ENCODE measurements at places on chromosomes 5 and 9.

DNA sequence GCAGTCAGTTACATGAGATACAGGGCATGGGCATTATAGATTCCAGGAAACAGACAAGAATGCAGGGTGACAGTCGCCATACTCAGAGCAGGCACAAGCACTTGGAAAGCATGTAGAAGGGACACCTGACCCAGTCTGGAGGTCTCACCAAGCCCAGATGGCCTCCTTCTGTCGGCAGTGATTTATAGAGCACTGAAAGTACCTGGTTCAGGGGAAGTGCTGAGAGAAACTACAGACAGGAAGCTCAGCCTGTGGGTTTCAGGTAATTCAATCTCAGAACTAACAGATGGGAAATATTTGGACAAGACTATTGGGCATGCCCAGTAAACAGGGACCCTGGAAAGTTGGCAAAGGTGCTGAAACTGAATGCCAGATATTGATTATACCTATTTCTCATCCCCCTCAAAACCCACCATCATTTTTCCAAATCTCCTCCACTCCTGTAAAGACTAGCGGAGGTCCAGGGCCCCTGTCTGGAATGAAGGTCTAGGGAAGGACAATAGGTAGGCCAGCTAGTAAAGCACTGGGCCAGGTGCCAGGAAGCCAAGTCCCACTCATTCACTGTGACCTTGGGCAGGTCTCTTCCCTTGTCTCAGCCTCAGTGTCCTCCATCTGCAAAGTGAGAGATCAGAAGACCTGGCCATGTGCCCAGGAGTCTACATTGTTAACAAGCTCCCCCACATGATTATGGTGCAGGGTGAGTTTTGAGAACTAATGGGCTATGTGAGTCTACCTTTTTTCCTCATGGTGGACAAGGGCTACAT lies 26.9 kb downstream of the KLHL3 start:
- DNase-seq = no peak

GRCh38 chr5:76479973-76480667 lies 77.0 kb downstream of the IQGAP2 start:
- DNase-seq = no peak

DNA sequence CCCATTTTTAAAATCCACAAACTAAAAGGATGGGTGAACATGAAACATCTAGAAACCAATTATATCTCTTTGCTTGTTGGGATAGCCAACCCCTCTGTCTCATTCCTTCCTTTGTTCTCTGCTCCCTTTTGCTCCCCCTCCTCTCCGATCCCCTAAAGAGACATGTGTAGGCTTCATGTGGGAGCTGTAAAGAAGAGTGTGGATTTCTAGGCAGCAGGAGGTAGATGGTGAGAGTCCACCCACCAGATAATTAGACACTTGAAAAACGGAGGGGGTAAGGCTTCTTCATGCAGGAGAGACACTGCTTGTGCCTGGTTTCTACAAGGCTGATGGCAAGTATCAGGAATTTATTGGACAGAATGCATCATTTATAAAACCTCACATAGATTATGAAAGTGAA lies 27.3 kb upstream of the CFAP157 start:
- no peak for DNase-seq

- no peak for DNase-seq
These were observed 5.1 kb upstream of the GNPDA1 start for GRCh38 chr5:142017832-142018427.

- no peak for DNase-seq
These were observed 1.1 kb downstream of the SLIT3 start for GRCh38 chr5:169299663-169300467.

DNA sequence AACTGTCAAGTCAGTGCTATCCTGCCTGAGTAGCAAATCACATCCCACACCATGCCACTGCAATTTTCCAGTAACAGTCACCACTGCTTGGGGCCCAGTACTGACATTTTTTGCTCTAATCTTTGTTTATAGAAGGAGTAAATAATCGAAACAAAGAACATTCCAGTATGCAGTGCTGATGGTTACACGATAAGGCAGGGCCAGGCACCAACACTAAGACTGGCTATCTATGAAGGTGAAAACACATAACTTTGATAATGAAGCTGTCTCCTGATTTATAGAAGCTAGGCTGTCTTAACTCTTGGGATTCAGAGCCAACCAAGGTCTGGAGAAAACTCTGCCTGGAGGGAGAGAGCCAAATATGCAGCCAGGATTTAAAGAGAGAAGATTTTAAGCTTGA lies 365.3 kb downstream of the BNC2 start:
- no peak for DNase-seq

DNA sequence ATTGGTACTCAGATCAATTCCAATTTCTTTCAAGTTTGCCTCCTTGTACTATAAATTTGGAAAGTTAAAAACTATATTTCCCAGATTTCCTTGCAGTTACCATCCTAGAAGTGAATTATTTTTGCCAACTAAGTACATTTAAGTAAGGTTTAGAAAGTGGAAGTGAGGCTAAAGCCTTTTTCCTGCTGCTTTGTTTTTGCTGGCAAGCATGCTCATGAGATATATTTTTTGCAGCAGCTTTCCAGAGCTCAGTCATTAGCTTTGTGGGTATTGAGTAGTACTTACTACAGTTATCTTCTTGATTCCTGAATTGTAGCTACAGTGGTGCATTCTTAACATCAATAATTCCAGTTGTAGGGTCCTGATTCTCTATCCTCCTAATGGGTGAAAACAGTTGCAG lies 3.5 kb upstream of the BTF3 start:
- DNase-seq = no peak

DNA sequence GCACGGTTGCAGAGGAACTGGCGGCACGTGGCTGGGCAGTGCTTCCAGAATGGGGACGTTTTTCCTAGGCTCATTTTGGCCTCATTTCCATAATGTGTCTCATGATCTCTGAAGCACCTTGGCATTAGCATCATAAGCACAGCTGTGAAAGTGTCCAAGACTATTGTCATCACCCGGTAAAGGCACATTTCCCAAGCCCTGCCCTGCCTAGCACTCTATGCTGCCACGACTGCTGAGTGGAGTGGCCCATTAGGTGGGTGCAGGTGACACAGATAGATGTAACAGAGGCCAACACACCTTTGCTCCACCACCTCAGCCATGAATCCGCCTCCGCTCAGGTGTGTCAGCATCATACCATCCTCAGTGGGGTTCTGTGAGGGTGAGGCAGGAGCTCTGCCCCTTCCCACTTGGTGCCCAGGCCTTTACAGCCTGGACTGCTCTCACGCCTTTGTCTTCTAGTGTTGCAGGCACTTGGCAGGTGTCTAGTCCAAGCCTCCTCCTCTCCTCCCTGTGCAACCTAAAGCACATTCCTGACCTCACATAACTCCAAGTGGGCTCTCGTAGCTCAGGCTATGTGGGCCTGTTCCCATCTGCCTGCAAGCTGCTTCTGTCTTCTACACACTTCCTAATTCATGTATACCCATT lies 213.0 kb downstream of the FSTL4 start:
- no peak for DNase-seq

DNA sequence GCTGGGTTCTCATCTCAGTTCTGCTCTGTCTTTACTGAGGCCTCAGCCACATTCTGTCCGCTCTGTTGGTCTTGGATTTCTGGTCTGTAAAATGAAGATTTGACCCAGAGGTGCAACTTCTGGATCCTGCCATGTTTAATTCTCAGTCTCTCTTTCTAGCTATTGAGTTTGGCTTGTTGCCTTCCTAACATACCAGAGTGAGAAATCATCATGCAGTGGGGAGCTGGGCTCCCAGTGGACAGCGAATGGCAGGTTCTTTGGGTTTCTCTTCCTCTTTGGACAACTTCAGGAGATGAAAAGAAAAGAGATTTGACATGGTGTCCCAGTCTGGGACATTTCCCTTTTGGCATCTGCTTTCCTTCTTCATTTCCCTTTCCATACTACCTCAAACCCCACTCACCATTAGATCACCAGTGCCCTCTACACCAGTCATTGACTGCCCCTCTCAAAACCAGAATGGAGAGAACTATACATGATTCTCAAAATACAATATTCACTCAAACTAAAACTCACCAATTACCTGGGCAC lies 334.7 kb downstream of the ACTL7B start:
- no peak for DNase-seq

GRCh38 chr5:133847886-133848285 lies 120.5 kb downstream of the C5orf15 start:
- no peak for DNase-seq

DNA sequence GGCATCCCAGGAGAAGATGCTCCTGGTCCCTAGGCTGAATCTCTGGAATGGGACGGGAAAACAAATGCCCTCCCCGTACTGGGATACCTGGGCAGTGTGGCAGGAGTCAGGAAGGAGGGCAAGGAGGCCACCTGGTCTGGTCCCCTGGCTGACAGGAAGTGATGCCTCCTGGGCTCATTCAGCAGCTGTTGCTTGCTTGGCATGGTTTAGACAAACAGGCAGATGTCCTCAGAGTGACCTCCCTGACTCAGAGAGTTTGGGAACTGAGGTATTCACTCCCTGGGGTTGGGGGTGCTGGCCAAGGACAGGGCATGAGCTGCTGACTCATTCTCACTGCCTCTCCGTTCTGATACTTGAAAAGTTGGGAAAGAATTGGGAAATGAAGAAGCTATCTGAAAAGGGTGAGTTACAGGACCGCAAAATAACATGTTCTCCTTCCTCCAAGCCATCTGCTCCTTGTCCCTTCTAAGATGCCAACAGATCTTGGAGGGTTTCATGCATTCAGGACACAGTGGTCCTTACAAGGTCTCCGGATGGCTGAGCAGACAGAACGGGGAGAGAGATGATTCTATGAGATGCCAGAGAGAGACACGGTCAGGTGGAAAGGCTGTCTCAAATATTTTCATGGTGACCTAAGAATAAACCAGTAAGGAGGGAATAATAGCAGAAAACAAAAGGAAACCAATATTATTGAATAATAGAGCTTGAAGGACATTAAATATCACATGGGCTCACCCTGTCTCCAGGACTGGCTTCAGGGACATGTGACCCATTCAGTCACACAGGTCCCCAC lies 534.5 kb downstream of the BNC2 start:
- DNase-seq = no peak

- no peak for DNase-seq
These were observed 222.1 kb downstream of the GOLPH3 start for GRCh38 chr5:31952067-31952466.

DNA sequence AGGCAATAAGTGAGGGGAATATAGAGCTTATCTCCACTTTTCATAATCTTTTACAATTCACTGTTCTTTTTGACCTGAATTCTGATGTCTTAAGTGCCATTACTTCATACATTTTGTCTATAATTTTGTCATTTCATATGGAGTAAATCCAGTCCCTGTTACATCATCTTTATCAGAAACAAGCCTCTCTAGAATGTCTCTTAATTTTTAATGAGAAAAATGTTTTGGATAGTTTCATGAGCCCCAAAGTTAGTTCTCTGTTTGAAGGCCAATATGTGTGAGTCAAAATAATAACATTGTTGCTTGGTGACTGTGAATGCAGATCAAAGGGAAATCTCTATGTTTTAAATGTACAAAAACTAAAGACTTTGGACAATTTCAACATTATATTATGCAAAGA lies 329.6 kb upstream of the ARRDC3 start:
- DNase-seq = no peak

- no peak for DNase-seq
These were observed 188.4 kb upstream of the PPP1R26 start for GRCh38 chr9:135291165-135291564.

GRCh38 chr5:116982035-116982434 lies 407.4 kb upstream of the SEMA6A start:
- DNase-seq = no peak

- no peak for DNase-seq
These were observed 4.3 kb downstream of the RAI14 start for GRCh38 chr5:34660444-34660843.

GRCh38 chr9:135743546-135744332 lies 41.8 kb downstream of the KCNT1 start:
- no peak for DNase-seq

GRCh38 chr5:143454936-143455516 lies 51.5 kb upstream of the NR3C1 start:
- no peak for DNase-seq

DNA sequence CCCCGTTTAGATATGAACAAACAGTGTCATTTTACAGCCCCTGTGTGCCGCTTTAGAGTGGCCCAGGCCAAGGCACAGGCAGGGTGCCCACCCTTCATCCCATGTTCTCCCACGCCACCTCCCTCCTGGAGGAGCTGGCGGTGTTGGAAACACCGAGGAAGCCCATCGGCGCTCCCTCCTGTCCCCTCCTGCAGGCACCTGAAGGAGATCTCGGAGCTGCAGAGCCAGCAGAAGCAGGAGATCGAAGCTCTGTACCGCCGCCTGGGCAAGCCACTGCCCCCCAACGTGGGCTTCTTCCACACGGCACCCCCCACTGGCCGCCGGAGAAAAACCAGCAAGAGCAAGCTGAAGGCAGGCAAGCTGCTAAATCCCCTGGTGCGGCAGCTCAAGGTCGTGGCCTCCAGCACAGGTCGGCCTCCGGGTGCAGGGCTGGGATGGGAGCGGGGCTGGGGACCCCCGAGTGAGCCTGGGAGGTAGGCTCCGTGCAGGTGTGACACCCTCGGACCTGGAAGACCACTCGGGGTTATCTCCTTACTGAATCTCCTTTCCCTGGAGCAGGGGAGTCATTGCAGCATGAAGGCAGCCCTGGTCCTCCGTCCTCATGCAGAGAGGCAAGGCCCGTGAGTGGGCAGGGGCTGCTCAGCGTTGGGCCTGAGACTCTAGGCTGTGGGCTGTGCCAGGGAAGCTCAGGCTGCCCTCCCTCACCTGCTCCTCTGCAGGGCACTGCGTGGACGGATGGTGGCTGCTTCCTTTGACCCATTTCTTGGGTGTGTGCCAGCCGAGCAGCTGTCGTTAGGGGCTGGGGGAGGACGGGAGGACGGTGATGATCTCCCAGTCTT lies 113.9 kb downstream of the WNK2 start:
- DNase-seq = peak; percentile 18

DNA sequence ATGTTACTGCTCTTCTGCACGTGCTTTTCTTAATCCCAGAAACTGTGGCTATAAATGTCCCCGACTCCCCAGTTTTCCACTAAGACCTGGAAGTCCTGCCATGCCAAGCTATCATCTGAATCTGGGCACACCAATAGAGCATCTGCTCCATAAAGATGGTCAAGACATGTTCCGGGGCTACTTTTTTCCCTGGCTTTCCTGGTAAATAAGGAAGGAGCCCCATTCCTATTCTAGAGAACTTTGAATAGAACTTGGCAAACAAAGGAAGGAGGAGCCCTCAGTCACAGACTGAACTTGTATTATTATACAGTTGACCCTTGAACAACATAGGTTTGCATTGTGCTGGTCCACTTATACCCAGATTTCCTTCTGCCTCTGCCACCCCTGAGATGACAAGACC lies 182.9 kb downstream of the CCDC192 start:
- no peak for DNase-seq

DNA sequence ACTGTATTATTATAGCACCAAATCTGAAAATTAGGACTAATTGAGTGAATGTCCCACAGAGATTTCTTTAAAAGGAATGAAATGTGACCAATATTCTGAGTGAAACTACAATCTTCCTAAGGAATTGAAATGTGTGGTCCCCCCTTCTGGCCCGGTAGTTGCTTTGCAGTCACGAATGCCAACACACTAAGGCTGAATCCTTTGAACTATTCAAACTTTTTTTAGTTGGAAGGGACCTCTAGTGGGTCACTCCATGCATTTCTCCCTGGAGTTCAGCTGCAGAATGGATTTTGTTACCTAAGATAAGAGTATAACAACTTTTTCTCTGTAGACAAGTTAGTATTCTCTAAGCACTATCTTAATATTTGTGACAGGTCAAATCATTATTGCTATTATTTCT lies 2.8 kb downstream of the CDH6 start:
- no peak for DNase-seq
